Right atrium auricular region (tissue), 2 donors: ENCODE measurements at places on chromosomes 5 and 9.

DNA sequence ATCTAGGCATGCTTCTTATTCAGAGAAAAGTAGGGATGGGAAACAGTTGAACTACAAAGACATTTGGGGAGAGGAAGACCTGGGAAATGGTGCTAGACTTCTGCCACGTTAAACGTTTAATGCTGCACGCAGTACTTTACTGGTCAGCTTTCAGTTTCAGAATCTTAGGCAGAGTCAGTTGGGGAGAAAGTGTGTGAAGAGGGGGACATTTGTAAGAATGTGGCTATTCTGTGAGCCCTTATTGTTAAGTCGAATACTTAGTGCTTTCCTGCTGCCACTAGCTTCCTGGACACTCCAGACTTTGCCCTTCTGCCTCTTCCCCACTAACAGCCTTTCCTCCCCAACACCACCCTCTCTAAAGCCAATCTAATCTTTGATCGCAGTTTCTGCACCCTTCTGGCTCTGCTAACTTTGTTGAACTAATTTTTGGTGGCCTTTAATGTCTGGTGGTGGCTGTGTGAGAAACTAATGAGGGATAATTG lies 6.1 kb downstream of the CYSTM1 start:
- DNase-seq = no peak

GRCh38 chr5:81171769-81172168 lies 61.4 kb upstream of the CKMT2 start:
- no peak for DNase-seq

- no peak for DNase-seq
Observed at GRCh38 chr9:3088219-3088618, 244.3 kb upstream of the PUM3 start.

DNA sequence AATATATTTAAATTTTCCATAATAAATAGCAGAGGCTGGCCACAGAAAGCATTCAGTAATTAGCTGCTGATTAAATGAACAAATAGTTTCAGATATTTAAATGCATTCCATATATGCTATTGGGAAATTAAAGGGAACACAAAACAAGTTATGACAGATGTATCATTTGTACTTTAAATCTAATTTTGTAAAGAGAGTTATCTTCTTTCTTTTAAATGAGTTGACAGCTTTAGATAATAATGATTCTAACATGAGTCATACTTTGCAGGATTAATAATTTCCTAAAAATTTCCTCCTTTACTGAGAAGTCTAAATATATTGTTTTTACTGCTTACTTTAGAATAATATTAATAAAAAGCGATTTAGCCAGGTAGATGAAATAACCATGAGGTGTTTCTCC lies 320.1 kb downstream of the ADAMTS6 start:
- no peak for DNase-seq

GRCh38 chr5:178580271-178580955 lies 9.8 kb downstream of the COL23A1 start:
- DNase-seq = peak; percentile 30

DNA sequence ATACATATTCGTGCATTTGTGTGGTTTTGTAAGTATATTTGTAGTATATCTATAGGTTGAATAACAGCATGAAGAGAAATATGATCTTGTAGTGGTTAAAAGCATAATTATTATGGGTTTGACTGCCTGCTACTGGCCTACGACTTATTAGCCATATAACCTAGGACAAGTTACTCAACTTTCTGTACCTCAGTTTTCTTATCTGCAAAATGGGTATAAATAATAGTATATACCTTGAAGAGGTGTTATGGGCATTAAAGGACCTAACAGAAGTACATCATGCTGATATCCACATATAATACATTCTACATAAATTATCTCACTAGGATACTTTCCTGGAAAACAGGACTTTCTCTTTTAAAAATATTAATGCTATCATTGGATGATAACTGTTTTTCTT lies 118.3 kb upstream of the ELL2 start:
- DNase-seq = no peak

- DNase-seq = no peak
Observed at GRCh38 chr9:95907794-95908193, 32.3 kb downstream of the ERCC6L2 start.

DNA sequence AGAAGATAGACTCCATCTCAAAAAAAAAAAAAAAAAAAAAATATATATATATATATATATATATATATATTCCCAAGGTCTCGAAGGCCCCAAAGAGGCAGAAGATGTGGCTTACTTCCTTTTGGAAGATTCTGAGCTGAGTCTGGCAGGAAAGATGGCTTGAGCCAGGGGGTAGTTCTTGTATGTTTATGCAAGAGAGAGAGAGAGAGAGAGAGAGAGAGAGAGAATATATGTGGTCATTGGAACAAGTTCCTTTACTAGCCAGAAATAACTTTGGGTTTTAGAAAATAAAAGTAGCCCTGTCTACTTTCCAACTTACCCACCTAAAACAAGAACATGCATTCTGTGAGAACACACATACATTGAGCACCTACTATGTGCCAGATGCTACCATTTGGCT lies 17.6 kb downstream of the NCS1 start:
- no peak for DNase-seq

GRCh38 chr9:3161912-3162311 lies 318.0 kb upstream of the PUM3 start:
- DNase-seq = no peak

GRCh38 chr5:122358372-122358979 lies 46.4 kb downstream of the SNCAIP start:
- no peak for DNase-seq
